Fibroblast of upper back skin (primary cell): ENCODE measurements at places on chromosomes 3 and 15.

DNA sequence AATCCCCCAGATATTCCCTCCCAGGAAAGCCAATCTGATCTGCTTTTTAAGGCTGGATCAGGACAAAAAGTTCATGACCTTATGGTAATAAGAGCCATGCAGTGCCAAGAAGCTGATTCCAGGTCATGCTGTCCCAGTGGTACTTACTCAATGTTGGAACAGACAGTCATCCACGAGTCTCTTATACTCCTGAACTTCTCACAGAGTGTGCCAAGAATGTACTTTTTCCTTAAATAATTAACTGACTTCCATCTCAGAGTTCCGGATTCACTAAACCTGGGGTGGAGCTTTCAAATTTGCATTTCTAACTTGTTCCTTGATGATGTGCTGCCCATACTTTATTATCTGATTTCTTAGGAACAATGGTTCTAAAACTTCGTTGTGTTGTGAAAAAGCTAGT, 3.4 kb upstream of the P3H2 start:
- no peak for DNase-seq

- DNase-seq: no peak
These were observed 46.8 kb upstream of the RAD18 start for GRCh38 chr3:9009976-9010545.

DNA sequence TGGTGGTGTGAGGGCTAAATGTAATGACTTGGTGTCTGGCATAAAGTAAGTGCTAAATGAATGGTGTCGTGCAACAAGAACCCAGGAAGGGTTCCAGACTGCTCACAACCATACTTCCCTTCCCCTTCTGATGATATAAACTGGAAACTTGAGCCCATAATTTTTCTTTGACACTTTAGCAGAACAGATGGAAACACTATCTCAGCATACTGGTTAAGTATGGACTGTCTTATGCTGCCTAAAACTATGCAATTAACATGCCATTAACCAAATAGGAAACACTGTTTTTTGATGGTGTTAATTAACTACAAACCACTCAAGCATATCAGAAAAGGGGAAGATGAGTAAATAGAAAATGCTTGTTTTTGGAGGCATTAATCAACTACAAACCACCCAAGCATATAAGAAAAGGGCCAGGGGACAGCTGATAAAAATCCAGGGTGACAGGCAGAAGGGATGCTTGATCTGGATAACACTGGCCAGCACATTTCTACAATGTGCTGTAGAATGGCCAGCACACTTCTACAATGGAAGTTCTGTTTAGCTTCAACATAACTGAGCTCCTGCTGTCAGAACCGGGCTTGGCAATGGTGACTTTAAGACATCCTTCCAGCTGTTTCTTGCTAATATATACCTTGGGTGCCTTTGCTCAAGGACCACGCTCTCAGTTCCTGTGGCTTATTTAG, 85.5 kb upstream of the FAM3D start:
- DNase-seq: no peak

DNA sequence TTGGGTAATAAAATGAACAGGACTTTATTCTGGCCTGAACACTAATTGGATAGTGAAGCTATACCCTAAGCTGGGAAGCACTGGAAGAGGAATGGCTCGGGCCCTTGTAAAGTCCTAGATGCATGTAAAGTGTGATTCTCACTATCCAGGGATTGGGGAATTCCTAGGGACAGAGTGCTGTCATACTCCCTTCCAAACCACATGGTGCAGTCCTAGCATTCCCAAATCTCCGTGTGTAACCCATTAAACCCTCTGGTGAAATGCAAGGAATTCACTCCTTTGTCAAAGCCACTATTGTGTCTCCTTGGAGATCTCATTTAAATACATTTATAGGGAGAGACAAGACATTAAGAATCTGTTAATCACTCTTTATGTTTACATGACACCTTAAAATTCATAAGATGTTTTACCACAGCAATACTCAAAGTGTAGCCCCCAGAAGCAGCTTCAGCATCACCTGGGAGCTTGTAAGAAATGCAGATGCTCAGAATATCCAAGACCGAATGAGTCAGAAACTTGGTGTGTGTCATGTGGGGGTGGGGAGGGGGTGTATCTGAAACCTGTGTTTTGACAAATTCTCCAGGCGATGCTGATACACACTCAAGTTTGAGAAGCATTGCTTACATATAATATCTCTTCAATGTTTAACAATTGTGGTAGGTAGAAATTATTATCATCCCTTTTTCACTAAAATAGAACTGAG, 121.8 kb upstream of the NPHP3 start:
- DNase-seq: no peak

DNA sequence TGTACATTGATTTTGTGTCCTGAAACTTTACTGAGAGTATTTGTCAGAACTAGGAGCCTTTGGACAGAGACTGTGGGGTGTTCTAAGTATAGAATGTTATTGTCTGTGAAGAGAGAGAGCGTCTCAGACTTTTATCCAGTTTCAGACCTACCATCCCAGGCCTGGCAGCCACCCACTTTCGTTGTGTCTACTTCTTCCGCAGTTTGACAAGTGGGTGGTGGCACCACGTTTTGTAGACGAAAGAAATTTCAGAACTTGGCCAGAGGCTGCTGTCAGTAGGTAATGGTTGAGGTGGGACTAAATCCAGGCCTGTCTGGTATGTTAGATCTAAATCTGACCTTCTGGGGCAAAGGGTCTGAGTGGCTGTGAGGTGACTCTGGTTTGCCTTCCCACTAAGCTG, 13.4 kb upstream of the TRAK1 start:
- DNase-seq: no peak

GRCh38 chr3:149371001-149371722, 6.3 kb downstream of the TM4SF1 start:
- DNase-seq: peak; percentile 55

- DNase-seq: no peak
These were observed 20.1 kb downstream of the PAQR9 start for GRCh38 chr3:142943349-142943748.

- DNase-seq: peak; percentile 99
These were observed 488.7 kb upstream of the PROK2 start for GRCh38 chr3:72273615-72274014.

DNA sequence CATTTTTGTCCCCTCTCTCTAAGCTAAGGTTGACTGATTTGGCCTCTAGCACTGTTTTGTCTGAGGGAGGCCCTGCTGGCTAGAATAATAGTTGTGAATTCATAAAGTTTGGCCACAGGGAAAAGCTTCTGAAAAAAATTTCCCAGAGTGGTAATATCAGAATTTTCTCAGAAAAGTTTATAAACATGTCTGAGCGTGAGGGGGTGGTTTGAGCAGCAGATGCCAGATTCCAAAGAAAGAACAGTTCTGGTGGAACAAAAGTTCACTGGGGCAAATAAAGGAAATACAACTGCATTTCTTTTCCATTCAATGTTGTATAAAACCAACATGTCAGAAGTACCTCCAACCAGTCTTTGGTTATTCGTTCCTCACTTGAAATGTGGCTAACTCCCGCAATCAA, 61.2 kb downstream of the CLDN1 start:
- DNase-seq: no peak

- DNase-seq: no peak
These were observed 15.7 kb downstream of the RBSN start for GRCh38 chr3:15083252-15083651.

DNA sequence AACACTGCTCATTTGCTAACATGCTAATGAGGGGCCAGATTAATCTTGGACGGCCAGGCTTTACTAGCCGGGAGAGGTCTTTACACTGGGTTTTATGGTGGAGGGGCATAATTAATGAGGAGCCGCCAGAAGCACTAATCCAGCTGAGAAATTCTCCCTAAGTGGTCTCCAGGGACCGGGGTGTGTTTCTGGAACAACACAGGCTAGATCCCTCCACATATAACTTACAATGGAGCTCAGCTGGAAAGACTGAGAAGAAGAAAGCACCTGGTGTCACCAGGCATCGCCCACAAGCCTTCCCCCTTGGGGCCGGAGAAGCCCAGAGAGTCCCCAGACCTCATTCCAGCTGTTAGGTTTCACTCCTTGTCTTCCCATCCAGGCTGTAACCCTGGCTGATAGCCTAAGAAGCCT, 127.5 kb downstream of the MEGF11 start:
- DNase-seq: no peak

DNA sequence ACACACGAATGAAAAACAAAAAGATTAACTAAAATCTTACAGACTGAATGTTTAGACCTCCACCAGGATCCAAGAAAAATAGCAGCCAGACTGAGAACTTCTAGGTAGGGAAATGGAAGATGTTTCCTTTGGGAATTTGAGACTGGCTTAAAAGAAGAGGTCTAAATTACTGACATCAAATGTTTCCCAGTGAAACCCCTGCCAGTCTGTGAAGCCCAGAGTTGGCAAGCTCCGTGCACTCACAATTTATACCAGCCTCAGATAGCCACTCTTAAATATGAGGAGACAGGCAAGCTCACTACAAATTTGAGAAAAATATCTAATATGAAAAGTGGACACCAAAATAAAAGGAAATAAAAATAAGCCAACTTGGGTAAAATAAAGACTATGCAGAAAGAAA, 700.5 kb upstream of the ZNF385D start:
- DNase-seq: no peak
